M059J (cell line): ENCODE measurements at places on chromosomes 7 and 10. TPM values are rescaled to one million over a fixed set of nuclear protein-coding genes. Genes with fewer than 3 reads are reported as not detected.

Gene CALD1
- total RNA-seq = 243 and 296 TPM in 2 replicates

- peak; percentile 38 for DNase-seq
Measured at GRCh38 chr7:46424934-46425333, 503.9 kb upstream of the IGFBP3 start.

- no peak for DNase-seq
Measured at GRCh38 chr10:3477683-3478082, 305.1 kb upstream of the PITRM1 start.

DNA sequence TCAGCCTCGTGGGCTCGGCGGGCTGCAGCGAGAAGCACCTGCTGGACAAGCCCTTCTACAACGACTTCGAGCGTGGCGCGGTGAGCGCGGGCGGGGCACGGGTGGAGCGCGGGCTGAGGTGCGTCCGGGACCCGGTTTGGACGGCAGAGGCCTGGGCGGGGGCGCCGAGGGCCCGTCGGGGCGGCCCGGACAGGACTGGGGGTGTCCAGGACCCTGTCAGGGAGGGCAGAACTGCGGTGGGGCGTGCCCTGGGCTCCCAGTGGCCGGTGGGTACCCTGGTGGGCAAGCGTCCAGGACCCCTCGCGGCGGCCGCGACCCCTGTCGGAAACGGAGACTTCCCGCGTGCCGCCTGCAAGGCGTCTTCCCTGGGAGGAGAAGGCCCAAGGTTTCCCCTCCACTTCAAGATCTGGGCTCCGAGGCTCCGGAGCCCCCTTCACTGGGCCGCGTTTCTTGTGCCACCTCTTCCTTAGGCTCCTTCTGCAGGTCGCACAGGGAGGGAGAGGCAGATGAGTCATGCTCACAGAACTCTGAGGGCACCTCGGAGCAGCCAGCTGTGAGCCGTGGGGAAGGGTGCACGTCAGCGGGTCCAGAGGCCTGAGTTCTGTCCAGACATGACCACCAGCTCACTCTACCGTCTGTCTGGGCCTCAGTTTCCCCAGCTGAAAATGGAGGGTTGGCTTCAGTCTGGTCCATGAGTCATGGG, 485 bp downstream of the ALOX5 start:
- peak; percentile 25 for DNase-seq

DNA sequence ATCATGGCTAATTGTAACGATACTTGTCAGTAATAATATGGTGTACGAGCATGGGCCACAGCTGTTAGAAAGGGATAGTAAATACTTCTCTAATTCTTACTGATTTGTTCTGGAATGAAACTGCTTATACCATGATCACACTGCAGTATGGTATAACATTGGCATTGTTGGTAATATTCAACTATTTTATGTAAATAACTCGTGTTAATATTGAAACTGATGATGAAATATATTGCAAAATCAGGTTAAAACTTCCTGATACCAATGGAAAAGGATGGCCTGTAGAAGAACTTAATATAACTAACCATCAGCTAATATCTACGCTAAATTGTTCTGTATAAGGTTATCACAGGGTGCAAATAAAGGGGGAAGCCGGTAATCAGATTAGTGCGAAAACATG, 10.3 kb downstream of the OR2A14 start:
- no peak for DNase-seq

- DNase-seq = no peak
Measured at GRCh38 chr10:15300697-15301096, 70.4 kb downstream of the FAM171A1 start.
